ENCODE measurements at places on chromosomes 2 and 18.

DNA sequence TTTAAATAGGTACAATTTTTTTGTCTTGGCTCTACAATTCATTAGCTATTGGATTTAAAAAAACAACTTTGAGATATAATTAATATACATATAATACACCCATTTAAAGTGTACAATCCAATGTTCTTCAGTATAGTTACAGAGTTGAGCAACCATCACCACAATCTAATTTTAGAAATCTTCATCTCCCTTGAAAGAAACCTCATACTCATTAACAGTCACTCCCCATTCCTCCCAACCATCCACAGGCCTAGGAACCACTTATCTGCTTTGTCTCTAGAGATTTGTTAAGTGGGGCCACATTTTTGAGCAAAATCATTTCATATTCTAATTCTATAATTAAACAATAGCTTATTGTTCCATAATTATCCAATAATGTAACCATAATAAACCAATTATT, 32.6 kb downstream of the MRPL33 start:
- no peak for DNase-seq

GRCh38 chr2:71778936-71779773, 325.8 kb downstream of the DYSF start:
- DNase-seq: no peak

- DNase-seq: no peak
These were observed 361.0 kb upstream of the TMEFF2 start for GRCh38 chr2:192555740-192556139.

- DNase-seq: no peak
These were observed 1402.3 kb upstream of the LRRTM1 start for GRCh38 chr2:81706856-81707255.

DNA sequence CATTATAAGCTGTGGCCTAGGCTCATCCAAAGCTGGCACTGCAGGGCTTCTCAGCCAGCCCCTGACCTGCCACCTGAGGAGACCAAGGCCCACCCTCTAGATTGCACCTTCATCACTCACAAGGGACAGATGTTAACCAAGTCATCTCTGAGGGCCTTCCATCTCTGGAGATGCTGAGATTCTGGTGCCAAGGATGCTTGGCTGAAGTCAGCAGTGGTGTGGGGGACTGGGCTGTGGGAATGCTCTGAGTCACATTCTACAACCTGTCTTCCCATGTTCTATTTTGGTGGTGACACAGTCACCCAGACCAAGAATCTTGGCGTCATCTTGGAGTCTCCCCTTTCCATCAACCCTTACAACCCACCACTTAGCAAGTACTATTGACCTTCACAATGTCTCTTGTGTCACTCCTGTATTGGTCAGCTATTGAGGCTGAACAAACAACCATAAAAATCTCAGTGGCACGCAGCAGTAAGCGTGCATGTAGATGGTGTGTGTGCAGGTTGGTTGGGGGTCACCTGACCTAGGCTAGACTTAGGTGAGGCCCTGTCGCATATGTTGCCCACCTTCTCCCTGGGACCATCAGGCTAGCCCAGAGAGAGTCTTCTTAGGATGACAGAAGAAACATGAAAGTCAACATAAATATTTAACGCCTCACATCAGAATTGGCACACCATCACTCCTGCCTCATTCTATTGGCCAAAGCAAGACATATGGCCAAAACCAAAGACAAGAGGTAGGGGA, 135.0 kb downstream of the SMAD7 start:
- DNase-seq: no peak
